ENCODE measurements at places on chromosomes 3 and 15. TPM values are rescaled to one million over a fixed set of nuclear protein-coding genes. Genes with fewer than 3 reads are reported as not detected.

DNA sequence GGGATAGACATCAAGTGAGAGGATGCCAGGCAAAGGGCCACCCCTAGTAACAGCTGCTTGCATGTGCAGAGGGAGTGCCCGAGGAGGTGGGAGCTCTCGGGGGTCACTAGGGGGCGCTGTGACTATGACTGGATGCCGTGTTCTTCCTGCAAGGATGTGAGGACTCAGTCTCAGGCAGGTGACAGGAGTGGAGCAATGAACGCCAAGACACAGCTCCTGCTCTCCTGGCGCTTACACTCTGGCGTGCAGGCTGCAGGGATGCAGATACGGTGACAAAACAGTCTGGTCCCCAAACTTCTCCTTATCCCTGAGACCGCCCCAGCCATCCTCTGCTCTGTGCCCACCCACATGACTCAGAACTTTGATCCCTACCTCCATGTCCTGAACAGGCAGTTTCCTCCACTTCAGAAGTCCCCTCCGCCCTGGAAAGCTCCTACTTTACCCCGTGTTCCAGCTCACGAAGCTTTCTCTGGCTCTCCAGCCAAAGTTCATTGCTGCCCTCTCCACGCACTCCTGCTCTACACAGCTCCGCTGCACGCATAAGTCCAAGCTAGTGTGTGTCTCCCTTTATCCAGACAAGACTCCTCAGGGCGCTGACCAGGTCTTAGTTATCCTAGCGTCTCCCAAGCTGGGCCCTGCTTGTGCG lies 14.7 kb downstream of the RHOV start:
- peak; percentile 76 for DNase-seq

GRCh38 chr3:143302638-143303171 lies 183.1 kb downstream of the CHST2 start:
- peak; percentile 68 for DNase-seq

GRCh38 chr3:162938083-162938482 lies 1441.5 kb downstream of the OTOL1 start:
- peak; percentile 19 for DNase-seq

GRCh38 chr3:120369037-120369467 lies 19.9 kb upstream of the LRRC58 start:
- no peak for DNase-seq

DNA sequence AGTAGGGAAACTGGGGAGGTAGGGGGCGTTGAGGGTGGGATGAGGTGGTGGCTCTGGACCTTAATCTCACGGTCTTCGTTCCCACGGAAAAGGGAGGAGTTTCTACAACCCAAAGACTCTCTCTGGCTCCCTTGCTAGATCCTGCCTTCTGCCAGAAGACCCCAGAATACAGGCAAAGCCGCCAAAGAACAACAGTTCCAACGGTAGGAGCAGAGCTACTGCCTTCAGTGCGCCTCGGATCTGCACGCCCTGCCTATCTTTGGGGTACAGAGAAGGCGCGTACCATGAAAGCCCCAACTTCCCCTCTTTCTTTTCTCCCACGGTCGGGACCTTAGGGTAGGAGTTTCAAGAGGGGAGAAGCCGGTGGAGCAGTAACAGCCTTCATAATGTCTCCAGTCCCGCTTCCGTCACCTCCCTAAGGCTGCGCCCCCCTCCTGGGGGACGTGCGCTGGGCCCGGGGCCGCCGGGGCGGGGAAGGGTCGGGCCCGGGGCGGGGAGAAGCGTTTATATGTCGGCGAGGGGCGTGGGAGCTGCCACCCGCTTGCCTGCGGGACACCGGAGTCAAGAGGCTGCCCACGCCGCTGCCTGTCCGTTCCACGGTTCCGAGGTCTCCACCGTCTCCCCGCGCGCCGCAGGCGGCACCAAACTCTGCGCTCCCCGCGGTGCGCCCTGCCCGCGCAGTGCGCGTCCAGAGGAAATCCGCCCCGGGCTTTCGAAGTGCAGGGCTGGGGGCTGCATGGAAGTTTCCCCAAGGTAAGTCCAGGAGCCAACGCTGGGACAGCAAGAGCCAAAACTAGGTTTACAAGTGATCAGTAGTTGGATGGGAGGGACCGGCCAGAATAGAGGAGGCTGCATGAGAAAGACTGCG lies at the start of gene COL6A6:
TSS of gene COL6A6 (plus strand) at position 533 of the 868 bp plus-strand sequence. CDS start 43,188 bp downstream, outside the sequence.
- no peak for DNase-seq

GRCh38 chr3:120162400-120162799 lies 68.2 kb upstream of the GSK3B start:
- no peak for DNase-seq

- peak; percentile 35 for DNase-seq
Observed at GRCh38 chr3:60841355-60841754, 409.9 kb downstream of the FHIT start.

ZNF501 gene
- 1.9 TPM for total RNA-seq

TMEM40 gene
- 0.10 TPM for total RNA-seq

Data from H4 (cell line).